ENCODE measurements at places on chromosomes 6 and 20.

GRCh38 chr6:71347119-71347518 lies 58.5 kb downstream of the OGFRL1 start:
- no peak for DNase-seq

- DNase-seq, result no peak
These were observed 61.4 kb downstream of the PDSS2 start for GRCh38 chr6:107398001-107398400.

DNA sequence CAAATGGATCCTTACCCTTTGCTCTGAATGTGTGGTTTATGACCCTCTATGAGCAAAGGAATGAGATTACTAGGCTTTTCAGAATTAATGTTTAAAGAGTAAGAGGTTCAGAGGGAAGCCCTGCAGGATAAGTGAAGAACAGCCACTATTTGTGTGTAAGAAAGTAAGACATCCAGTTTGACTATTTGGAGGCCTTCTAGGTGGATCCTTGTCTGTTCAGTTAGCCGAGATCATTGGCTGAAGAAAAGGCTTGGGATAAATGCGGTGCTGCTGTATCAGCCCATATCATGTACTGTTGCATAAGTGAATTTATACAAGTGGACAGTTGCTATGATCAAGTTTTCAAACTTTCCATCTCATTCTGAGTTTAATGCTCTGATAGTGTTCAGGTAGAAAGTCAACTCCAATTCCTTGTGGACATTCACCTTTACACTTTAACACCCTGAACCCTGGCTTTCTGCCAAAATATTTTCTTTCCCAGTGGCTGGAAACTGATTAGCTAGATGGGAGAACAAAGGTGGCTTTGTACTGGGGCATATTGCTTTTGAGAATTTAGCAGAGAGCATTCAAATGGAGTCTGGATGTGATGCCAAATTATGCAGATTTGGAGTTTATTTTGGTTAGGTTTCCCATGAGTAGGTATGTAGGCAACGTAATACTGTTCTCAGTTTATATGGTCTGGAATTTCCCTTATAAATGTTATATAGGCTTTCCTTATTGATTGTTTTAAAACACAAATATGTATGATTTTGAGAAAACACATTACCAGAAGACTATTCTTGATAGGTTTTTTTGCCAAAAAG lies 15.0 kb downstream of the PARD6B start:
- no peak for DNase-seq

DNA sequence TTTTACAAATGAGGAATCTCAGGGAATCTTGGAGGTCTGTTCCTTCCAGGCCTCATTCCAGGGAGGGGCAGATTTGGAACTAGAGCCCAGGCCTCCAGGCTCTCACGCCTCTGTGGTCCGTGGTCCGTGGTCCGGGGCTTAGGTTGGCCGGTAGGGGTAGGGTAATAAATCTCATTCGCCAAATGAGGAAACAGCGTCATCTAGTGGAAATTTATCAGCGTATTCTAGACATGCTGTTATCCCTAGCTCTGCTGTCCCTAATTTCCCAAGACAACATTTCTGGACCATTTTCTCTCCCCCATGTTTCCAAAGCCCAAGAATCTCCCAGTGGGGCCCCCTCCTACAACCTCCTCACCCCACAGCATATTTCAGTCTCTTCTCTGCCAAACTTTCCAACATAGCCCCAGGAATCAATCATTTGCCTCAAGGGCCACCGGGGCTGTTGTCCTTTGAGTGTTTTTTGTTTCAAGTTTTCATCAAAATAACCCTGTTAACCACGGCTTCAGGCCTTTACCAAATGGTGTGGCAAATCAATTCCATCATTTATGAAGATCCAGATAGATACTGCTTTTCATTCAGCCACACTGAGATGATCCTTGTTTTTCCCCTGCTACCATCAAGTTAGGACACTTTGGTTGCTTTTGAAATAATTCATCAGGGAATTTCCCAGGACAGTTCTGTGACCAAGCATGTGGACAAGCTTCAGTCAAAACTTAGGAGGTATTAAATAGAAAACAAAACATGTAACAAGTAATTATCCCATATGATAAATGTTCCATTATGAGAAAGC lies 126.8 kb downstream of the ALDH8A1 start:
- peak; percentile 2 for DNase-seq

- no peak for DNase-seq
These were observed 695.9 kb downstream of the EPHA7 start for GRCh38 chr6:92723390-92723931.

- DNase-seq, result peak; percentile 49
These were observed 66.6 kb upstream of the CCDC167 start for GRCh38 chr6:37566111-37566949.

DNA sequence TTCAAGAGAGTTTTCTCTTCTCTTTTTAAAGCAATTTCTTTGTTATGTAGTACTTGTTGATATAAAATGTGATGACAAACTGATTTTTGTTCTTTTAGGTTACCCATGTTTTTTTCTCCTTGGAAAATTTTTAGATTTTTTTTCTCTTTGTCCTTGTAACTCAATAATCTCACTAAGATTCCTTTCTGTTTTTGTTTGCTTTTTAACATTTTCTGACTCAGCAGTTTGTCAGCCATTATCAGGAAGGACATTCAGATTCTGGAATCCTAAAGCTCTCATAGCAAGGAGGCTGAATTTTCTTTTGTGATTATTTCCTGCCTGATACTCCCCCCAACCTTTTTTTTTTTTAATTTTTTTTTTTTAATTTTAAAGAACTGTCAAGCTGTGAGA lies 75.2 kb upstream of the CITED2 start:
- no peak for DNase-seq

DNA sequence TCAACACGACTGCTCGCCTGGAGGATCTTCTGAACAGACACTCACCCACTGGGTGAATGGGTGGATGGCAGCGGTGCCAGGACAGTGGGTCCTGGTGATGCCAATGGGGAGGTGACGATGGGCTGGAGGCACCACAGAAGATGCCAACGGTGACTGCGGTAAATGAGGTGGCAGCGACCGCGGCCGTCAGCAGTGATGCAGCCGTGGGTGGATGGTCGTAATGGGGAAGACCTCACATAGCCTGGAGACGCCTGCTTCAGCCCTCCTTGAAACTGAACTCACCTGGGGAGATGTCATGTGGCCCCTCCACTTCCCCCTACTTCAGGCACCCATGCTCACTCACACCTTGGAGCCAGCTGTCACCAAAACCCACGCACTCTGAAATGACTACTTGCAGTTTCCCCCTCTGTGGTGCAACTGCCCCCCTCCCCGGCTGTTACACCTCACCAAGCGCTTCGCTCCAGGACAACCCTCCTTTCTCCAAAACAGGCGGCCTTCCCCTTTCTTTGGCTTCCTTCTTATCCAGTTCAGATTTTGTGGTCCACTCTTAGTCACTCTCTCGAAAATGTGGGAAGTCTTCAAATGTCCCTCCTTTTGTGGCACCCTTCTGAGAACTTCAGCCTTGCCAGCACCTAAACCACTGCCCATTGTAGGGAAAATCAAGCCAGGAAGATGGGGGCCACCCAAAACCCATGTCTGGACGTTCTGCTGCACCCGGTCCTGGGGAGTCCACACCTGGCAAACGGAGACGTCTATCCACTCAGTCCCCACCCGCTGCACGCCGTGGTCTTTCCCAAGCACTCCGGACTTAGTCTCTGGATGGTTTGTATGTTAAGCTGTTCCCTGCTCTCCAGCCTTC lies 10.4 kb upstream of the ABHD16B start:
- DNase-seq, result no peak

- DNase-seq, result no peak
These were observed 202.7 kb upstream of the MARCKS start for GRCh38 chr6:113654396-113654795.

GRCh38 chr6:15908871-15909270 lies 220.0 kb upstream of the MYLIP start:
- DNase-seq, result no peak

DNA sequence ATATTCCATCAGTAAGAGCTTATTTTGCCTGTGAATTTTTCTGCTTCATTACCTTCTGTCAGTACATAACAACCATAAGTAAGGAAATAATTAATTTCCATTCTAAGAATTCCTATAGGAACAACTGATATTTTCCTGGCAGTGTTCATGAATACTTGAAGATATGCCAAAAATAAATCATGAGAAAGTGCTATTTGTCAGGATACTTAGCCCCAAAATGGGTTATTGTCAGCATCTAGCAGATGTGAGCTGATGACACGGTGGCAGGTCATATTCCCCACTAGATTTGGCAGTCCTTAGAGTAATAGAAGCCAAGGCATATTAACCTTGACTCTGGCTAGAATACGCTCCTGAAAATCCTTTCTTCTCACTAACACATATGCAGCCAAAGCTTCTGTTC lies 43.2 kb upstream of the CRISP1 start:
- no peak for DNase-seq

- DNase-seq, result no peak
These were observed 285.1 kb downstream of the CENPW start for GRCh38 chr6:126625019-126625418.

- no peak for DNase-seq
These were observed 30.7 kb upstream of the NT5E start for GRCh38 chr6:85419046-85419759.

DNA sequence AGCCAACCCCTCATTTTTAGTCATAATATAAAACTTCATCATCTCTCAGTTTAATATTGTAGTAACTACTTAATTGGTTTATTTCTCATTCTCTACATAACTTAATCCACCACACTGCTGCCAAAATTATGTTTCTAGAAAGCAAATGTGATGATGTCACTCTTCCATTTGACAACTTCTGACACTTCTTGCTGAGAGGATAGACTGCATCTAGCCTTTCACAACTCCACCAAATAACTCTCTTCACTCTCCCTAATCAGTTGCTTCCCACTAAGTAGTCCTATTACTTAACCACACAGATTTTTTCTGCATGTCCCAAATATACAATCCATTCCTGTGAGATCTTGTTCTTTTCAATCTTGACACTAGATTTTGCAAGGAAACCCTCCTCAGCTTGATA lies 951.3 kb downstream of the EPHA7 start:
- DNase-seq, result no peak

- no peak for DNase-seq
These were observed 70.3 kb upstream of the RALGAPA2 start for GRCh38 chr20:20782755-20783154.

DNA sequence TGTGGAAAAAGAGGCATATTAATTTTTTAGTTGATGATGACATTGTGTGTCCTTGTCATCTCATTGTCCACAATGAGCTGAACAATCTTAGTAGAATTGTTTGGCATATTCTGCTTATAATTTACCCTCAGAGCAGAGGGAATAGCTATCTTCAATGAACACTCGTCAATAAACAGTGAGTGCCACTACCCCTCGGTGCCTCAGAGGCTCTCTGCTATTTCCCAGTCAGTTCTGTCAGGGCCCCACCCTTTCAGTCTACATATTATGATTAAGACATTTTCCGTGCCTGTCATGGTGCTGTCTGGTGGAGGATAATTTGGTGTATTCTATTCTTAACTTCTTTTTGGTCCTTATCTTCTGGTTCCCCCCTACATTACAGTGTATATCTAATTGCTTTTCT lies 31.2 kb downstream of the NUS1 start:
- DNase-seq, result no peak

- DNase-seq, result no peak
These were observed 12.8 kb upstream of the ZNF831 start for GRCh38 chr20:59150821-59151251.

DNA sequence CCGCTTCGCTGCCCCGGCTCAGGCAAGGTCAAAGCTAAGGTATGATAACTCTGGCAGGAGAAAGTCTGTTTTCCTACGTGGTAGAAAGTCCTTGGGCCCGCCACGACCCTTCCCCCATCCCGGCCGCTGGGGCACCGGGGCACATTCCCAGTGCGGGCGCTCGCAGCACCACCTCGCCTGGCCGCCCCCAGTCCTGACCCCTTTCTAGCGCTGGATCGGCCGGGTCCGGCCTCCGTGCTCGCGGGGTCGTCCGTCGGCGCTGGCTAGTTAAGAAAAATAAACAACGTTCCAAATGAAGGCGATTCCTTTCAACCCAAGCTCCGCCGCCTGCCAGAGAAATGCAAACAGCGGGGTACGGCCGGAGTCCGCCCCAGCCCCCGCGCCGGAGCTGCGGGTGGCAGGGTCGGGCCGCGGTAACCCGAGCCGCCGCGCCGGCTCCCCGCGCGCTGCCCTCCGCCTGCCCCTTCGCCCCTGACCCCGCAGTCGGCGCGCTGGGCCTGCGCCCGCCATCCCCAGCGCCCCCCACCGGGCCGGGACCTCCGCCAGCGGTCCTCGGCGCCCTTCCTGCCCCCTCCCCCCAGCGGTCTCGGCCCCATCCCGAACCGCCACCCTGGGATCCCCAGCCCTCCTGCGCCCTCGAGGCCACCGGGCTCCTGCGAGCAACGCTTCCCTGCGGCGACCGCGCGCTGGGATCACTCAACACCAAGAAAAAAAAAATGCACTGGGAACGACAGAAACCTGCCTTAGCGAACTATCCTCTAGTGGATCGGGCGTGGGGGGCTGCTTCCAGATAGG lies 37.6 kb downstream of the NCR2 start:
- DNase-seq, result no peak

DNA sequence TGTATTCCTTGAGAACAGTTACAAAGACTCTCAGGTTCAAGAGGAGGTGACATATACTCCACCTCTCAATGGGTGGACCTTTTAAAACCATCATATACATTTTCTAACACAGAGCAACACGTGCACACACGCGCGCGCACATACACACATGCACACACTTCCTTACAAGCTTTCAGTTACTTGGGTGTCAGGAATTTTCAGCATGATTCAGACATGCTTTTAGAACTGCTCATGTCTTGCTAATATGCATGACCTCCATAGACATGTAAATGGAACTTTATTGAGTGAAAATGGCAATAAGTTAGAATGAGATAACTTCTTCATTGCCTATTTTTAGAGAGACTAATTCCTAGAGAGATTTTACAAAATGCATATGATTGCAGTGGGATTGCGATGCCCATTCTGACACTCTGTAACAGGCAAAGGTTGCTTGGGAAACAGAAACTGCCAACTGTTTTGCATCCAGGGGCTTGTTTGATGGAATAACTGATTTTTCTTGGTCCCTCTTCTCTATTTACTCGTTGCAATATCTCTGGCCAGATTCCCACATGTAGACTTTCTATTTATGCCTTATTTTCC lies 531.4 kb upstream of the RNF217 start:
- DNase-seq, result no peak

GRCh38 chr20:16317445-16318362 lies 255.5 kb downstream of the KIF16B start:
- DNase-seq, result no peak

- DNase-seq, result no peak
These were observed 26.5 kb upstream of the ARMH2 start for GRCh38 chr6:24825130-24825630.

All from stimulated activated CD4-positive, alpha-beta T cell treated with anti-CD3 and anti-CD28 coated beads, Interleukin-2, amount 100 ng/mL, for 4 hours (primary cell).